ENCODE measurements at places on chromosomes 13 and 19. TPM values are rescaled to one million over a fixed set of nuclear protein-coding genes. Genes with fewer than 3 reads are reported as not detected.

Gene ZNF582
- total RNA-seq = 0.58 TPM

Gene GAS6
- total RNA-seq = 1.5 TPM

Gene CLDND2
- 2.8 TPM for total RNA-seq

Gene AP1M2
- total RNA-seq = not detected

Gene SPACA6
- 10.0 TPM for total RNA-seq

Gene LYL1
- total RNA-seq = 5.0 TPM

Gene LIM2
- total RNA-seq = 0.64 TPM

Gene KCNRG
- not detected for total RNA-seq

Gene EFNA2
- not detected for total RNA-seq

Gene WDR88
- total RNA-seq = not detected

Gene MTUS2
- total RNA-seq = not detected

Gene PPP1R13L
- total RNA-seq = 9.2 TPM

Gene ADAT3
- 5.7 TPM for total RNA-seq

Gene ATCAY
- total RNA-seq = not detected

Gene IGSF23
- not detected for total RNA-seq

Gene NEK5
- 0.05 TPM for total RNA-seq

Gene LILRB5
- total RNA-seq = not detected

Gene LILRA1
- total RNA-seq = not detected

Gene ARHGAP35
- 18.5 TPM for total RNA-seq

Gene SWSAP1
- total RNA-seq = 1.5 TPM

Gene ADM5
- total RNA-seq = 2.9 TPM

Gene TNFSF9
- 1.4 TPM for total RNA-seq

Gene OLFM4
- not detected for total RNA-seq

Gene NR2C2AP
- total RNA-seq = 39.2 TPM

Gene CEACAM20
- total RNA-seq = not detected

Gene RFPL4AL1
- total RNA-seq = not detected
